Muscle of leg (tissue), 16 donors: ENCODE measurements at places on chromosomes 7 and 10.

GRCh38 chr7:92720604-92721350 lies 115.6 kb downstream of the CDK6 start:
- DNase-seq, result peak; percentile 79

- DNase-seq, result peak; percentile 65
These were observed 8.8 kb upstream of the AFAP1L2 start for GRCh38 chr10:114412907-114413797.

DNA sequence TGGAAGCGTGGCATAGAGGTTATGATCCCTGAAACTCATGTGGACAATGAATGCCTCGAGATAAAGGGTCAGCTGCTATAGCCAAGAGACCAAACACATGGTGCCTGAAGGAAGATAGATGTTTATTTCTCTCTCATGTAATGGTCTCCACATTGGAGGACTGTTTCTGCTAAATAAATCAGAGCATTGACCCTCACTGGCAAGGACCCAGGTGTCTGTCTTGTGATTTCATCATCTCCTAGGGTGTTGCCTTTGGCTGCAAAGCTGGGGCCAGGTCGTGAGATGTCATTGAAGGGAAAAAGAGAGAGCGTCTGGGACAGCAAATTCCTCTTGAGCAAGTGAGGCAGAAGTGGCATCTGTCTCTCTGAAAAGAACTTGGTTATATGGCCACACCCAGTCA lies 64.6 kb downstream of the JCAD start:
- DNase-seq, result no peak

- no peak for DNase-seq
These were observed 219.5 kb downstream of the PAXIP1 start for GRCh38 chr7:154783281-154783909.

- DNase-seq, result no peak
These were observed 234.9 kb downstream of the PARD3 start for GRCh38 chr10:34580214-34580613.

GRCh38 chr7:134636008-134636449 lies 10.6 kb upstream of the BPGM start:
- DNase-seq, result no peak

DNA sequence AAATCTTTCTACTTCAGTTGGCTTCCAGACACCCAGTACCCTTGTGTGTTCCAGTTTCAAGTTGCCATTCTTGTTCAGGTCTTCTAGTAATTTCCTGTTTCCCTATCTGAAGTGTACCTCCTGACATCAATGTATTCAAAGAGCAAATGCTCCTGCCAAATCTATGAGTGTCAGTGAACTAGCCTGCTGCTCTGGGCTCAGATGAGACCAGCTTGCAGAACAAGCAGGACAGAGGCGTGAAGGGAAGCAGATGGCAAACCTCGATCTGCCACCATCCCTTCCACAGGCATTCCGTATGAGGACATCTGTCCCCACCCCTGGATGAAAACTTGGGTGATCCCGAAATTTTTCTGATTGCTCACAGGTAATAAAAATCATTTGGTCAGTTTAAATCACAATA lies 4.4 kb upstream of the MPP7 start:
- no peak for DNase-seq
